ENCODE measurements at places on chromosomes 5 and 9.

DNA sequence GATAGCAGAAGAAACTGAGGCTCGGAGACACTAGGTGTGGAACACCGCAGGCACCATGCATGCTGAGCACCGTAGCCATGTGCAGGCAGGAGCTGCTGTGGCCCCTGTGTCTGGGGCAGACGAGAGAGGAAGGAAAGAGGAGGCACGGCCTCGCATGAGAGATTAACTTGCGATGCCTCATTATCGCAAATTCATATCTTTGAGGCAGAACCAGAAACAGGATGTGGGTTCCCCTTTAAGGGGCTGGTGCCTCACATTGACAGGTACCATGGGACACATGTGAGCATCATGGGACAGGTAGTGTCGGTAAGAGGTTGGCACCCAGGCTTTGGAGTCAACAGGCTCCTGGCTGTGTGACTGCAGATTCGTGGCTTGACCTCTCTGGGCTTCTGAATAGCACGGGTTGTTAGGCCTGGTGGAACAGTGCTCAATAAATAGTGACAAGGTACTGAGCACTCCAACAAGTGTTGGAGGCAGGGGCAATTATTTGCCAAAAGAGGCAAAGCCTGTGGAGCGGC is 40.8 kb downstream of the NAIF1 start:
- no peak for DNase-seq

- DNase-seq, result no peak
Measured at GRCh38 chr5:76794871-76795270, 24.0 kb upstream of the F2RL1 start.

GRCh38 chr5:124252191-124252638 is 494.2 kb downstream of the ZNF608 start:
- no peak for DNase-seq

GRCh38 chr5:145598184-145598583 is 237.0 kb downstream of the PRELID2 start:
- DNase-seq, result no peak

DNA sequence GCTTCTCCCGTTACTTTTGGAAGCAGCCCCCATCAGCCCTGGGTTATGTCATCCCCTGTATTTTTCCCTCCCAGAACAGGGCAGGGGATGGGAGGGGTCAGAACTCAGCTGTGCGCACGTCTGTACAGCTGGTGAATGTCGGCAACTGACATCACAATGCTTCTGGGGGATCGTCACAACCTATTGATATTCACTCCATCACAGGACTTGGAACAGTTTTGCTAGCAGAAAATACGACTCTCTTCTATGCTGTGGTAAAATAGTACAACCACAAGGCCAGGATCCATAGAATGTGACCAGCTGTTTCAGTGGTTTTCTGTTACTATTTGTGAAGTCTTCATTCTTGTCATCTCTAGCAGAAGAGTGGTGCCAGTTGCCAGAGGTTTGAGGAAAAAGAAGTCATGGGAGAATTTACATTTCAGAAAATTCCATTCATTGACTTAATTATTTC is 77.1 kb upstream of the KLF4 start:
- DNase-seq, result no peak

DNA sequence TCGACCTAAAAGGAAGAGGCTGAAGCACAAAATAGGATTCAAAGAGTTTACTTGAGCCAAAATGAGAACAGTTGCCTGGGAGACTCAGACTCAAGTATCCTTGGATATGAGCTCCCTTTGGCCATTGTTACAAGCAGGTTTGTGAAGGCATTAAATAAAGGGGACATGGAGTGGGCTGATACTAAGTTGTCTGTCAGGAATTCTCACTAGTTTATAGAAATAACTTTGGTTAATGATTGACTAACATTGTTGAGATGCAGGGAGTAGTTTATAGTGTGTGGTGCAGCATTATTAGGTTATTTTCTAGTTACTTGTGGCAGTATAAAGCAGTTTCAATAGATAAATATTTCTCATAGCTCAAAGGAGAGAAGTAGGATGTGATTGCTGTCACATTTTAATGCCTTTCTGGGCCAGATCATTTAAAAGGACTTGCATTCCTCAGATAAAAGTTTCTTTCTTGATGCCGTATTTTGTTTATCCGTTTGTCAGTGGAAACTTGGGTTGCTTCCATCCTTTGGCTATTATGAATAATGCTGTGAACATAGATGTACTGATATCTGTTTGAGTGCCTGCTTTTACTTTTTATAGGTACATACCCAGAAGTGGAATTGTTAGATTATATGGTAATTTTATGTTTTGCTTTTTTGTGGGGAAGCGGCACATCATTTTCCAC is 9.1 kb downstream of the AP3S1 start:
- no peak for DNase-seq

DNA sequence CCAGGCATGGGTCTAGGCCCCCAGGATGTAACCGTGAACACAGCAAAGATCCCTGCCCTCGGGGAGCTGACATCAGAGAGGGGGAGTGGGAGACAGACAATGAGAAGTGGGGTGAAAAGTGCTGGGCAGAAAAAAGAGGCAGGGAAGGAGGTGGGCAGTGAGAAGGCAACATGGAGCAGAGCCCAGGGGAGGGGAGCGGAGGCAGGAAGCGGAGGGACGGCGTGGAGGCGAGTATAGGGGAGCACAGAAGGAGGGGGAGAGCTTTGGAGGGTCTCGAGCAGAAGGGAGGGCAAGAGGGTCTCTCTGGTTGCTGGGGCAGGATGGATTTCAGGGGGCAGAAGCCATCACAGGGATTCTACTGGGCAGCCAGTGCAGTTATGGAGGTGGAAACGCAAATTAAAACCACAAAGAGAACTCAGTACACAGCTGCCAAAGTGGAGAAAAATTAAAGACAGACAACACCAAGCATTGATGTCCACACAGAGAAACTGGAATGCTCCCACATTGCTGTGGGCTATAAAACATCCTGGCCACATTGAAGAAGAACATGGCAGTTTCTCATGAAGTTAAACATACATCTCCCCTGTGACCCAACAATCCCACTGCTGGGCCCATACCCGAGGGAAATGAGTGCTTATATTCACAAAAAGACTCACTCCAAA is 21.1 kb upstream of the LAMC3 start:
- no peak for DNase-seq

- no peak for DNase-seq
Measured at GRCh38 chr5:37533851-37534250, 154.7 kb downstream of the WDR70 start.

DNA sequence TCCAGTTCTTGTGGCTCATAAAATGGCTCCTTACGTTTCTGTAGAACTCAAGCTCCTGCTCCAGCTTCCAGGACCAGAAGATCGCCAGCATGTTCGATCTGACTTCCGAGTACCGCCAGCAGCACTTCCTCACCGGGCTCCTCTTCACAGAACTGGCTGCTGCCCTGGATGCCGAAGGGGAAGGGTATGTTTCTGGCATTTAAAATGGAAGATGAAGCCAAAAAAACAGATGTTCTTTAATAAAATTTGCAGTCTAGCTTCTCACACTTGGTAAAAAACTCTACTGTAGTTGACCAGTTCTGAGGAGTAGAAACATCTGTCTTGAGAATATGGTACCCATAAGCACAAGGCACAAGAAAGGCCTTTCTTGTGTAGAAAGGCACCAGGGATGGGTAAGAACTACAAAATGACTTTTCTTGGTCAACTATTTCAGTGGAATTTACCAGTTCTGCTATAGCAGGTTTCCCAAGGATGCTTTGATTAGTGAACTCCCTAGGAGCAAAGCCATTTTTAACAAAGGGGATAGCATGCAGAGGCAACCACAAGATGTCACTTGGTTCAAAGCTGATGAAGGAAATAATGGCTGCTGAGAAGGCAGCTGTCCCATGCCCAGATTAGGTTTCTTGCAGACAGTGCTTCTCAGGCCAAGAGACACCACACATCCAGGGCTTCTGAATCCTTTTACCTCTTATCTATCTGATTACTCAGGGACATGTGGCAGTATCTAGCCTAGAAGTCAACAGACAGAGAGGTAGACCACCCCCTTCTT is 192.4 kb downstream of the DOCK8 start:
- DNase-seq, result no peak

DNA sequence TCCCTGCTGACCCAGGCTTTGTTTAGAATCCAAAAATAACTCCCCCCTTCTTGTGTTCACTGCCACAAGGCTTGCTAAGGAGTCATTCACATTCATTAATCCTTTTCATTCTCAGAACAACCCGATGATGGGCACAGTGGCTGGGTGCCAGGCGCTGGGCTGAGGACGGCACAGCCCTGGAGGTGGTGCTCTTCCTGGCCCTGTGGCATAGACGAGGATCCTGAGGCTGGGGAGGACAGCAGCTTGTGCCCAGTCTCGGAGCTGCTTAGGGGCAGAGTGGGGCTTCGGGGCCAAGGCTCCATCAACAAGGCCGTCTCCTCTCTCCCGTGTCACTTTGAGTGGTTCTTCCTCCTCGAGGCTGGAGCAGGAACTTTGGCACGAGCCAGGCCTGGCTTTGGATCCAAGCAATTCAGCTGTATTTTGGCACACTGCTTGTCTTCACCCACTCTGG is 166.7 kb downstream of the TTLL11 start:
- DNase-seq, result no peak

GRCh38 chr5:84597904-84598303 is 213.2 kb upstream of the EDIL3 start:
- DNase-seq, result peak; percentile 57

DNA sequence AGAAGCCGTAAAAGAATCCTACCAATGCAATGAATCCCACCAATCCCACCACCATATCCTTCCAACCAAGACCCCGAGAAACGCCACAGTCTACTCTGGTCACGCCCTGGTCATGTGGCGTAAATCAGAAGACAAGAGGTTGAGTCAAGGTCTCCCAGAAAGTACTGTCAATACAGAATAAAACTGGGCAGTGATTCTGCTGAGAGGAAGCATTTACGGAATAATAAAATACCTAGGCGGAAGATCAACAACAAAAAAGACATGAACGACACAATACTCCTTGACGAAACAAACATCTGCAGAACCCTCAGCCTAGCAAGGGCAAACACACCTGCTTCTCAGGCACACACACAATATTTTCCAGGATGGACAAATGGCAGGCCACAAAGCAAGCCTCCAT is 62.8 kb downstream of the GOLM1 start:
- DNase-seq, result no peak

GRCh38 chr5:77987331-77987730 is 211.2 kb upstream of the TBCA start:
- DNase-seq, result no peak

- peak; percentile 18 for DNase-seq
Measured at GRCh38 chr5:152405145-152405544, at the start of gene NMUR2. Gene NMUR2, minus strand, starts transcription at chr5:152405279. Its CDS starts 166 bp downstream, at chr5:152405113.

DNA sequence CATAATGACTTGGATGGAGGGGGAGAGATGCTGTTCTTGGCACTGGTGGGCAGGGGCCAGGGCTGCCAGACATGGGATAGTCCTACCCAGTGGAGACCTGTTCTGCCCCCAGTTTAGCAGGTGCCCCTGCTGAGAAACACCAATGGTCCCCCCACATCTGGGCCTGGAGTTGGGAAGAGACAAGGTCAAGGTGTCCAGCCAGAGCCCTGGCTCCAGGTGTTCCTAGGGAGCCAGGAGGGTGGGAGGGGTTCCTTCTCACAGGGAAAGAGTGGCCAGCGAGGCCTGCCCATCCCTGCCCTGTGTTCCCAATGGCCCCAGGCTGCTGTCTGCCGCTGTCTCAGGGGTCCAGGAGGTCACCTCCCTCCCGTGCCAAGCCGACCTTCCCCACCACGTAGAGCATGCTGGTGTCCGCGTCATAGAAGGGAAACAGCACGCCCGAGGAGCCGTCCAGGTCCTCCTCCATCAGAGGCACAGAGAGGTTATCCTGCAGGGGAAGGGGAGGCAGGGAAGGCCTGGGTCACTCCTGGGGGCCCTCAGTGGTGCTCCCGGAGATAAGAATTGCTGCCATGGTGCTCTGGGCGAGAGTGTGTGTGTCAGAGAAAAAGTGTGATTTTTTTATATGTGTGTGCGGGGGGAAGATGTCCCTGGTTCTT is 11.7 kb upstream of the TRIM14 start:
- no peak for DNase-seq

GRCh38 chr9:2691626-2692025 is 25.7 kb upstream of the KCNV2 start:
- no peak for DNase-seq

GRCh38 chr9:32681751-32682150 is 46.3 kb upstream of the TAF1L start:
- DNase-seq, result no peak

- DNase-seq, result no peak
Measured at GRCh38 chr9:124793015-124793541, 16.1 kb downstream of the OLFML2A start.
